HuH-7.5 (cell line): ENCODE measurements at places on chromosomes 12 and 14.

DNA sequence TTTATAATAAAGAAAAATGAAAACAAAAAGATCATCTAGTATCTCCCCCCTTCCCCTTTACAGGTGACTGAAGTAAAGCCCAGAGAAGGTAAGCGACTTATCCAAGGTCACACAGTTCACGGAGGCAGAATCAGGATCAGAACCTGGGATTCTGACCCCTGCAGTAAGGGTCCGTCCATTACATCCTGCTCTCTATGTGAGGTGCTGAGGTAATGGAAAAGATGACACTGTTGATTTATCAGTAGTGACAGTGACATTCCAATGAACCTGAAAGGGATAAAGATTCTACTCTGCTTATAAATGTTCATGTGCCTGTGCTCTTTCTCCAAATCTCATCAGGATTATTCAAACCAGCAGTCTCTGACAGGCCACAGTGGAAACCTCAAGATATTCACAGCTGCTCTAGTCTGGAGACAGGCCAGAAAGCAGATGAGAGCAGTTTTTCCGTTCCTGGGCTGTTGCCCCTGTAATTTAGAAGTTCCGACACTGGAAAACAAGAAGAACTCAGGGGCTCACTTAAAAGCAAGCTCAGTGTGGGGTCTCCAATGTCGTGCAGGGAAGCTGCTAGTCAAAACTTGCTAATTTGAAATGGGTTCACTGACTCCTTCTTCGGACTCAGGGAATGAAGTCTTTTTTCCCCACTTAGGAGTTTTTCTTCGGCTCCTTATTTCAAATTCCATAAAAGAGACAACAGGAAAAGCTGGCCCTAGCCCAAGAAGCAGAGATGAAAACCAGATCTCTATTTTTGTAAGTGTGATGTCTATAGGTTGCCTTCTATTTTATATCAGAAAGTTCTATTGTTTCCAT, 131.8 kb upstream of the EEA1 start:
- no peak for DNase-seq

GRCh38 chr12:104693493-104693892, 236.7 kb downstream of the CHST11 start:
- DNase-seq = no peak

- DNase-seq = no peak
Observed at GRCh38 chr12:8099235-8099634, 17.2 kb downstream of the NECAP1 start.

DNA sequence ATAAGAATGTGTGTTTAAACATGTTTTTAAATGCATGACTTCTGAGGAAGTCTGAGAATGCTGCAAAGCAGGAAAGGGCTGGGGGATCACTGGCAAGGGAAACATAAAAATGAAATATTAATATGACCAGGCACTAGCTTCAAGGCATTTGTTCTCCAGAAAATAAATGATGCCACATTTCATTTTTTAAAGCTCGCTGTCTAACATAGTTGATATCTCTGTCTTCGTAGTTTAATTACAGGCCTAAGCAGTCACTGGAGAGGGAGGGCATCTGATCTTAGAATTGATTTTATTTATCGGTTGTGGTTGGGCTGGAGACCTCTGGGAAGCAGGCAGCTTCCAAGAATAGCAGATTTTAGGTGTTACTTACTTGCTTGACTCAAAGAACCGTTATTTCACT, 87.5 kb downstream of the TBC1D30 start:
- DNase-seq = no peak

GRCh38 chr14:31947680-31948595, 129.2 kb upstream of the ARHGAP5 start:
- DNase-seq = no peak

DNA sequence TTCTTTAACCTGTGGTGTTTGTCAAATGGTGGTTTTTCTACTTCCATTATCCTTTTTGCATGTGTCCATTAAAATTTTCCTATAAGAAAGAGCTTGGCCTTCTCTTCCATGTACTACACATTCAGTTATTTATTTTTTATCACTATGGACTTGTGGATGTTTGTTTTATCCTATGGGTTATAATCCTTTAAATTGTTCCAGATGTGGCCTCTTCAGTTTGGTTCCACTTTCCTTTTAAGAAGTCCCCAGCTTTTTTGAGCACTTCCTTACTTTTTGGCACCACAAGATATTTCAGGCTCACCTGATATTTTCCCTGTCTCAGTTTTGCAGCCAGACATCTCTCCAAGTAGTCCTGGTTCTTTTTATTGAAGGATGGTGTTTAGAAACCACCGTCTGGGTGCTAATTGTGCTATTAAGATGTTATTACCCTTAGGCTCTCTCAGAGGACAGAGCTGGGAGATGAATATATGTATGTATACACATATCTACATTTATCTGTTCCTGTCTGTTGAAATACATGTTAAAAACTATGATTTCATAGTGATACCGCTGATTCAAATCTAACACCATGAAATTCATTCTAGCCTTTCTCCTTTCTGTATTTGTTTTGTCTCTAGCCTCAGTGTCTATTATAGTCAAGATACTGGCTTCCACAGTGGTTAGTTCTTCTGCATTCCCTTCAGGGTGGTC, 408.5 kb upstream of the RGS6 start:
- DNase-seq = no peak

GRCh38 chr14:56160088-56160487, 41.9 kb downstream of the PELI2 start:
- DNase-seq = no peak

DNA sequence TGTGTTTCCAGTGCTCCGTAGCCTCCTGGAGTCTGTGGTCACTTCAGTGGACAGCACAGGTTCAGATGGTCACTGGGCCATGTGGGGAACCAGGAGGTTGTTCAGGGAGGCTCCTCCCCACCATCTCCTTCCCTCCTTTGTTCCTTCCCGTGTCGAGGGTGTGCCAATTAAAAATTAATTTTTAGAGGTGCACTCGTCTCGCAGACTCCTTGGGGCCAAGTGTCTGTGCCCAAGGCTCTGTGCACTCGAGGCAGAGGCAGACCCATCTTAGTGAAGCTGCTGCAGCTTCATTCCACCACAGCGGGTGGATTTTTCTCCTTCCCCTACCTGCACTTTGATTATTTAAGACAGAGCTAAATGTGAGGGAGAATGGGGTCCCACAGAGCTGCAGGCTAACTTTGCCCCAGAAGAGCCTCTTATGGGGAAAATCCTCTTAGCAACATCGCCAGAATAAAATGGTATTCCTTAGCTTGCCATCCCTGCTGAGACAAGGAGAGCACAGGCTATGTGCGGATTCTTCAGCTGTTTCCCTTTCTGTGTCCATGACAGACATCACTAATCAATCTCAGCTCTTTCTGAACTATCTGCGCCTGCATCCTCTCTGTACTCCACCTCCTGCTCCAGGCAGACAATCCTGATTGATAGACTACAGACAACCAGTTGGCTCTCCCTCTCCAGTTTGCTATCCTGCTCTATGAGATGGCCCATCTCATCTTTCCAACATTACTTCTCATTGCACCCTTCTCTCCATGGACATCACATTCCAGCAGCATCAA, 159.5 kb downstream of the VRK1 start:
- DNase-seq = no peak

DNA sequence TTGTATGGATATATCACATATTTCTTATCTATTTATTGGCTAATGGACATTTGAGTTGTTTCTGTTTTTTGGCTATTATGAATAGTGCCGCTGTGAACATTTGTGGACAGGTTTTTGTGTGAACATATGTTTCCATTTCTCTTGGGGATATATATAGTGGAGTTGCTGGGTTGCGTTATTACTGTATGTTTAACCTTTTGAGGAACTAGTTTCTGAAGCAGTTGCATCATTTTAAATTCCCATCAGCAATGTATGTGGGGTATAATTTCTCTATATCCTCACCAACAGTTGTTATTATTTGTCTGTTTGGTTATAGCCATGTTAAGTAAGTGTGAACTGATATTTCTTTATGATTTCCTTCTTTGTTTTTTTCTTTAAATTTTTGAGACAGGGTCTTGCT, 10.7 kb downstream of the TCTN2 start:
- DNase-seq = no peak

DNA sequence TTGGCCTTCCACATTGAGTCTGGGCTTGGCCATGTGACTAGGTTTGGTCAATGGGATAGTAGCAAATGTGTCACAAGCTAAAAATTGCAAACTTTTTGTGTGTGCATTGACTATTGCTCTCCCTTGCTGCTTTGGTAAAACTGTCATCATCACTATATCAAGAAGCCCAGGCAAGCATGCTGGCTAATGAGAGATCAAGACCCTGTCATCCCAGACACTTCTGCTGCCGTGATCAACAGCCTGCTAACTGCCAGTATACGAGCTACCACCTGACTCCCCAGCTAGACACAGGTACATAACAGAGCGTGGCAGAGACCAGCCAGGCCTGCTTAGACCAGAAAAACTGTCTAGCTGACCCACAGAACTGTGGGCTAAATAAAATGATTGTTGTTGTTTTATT, 456.7 kb upstream of the DCN start:
- DNase-seq = no peak

- no peak for DNase-seq
Observed at GRCh38 chr12:104536841-104537240, 80.1 kb downstream of the CHST11 start.

- DNase-seq = no peak
Observed at GRCh38 chr14:64394977-64395633, 7.0 kb downstream of the MTHFD1 start.

GRCh38 chr12:11609045-11609444, 40.4 kb upstream of the ETV6 start:
- DNase-seq = no peak

DNA sequence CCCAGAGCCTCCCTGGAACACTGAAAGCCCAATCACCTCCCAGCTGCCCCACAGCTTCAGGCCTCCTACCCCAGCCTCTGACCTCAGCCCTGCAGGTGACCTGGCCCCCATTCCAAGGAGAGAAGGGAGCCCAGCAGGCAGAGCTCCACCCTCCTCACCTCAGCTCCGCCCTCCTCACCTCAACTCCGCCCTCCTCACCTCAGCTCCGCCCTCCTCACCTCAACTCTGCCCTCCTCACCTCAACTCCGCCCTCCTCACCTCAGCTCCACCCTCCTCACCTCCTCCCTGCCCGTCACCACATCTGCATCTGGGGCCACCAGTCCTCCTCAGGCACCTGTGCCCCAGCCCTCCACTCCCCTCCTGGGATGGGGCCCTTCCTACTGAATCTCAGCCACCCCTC, 112.2 kb upstream of the SFSWAP start:
- no peak for DNase-seq

DNA sequence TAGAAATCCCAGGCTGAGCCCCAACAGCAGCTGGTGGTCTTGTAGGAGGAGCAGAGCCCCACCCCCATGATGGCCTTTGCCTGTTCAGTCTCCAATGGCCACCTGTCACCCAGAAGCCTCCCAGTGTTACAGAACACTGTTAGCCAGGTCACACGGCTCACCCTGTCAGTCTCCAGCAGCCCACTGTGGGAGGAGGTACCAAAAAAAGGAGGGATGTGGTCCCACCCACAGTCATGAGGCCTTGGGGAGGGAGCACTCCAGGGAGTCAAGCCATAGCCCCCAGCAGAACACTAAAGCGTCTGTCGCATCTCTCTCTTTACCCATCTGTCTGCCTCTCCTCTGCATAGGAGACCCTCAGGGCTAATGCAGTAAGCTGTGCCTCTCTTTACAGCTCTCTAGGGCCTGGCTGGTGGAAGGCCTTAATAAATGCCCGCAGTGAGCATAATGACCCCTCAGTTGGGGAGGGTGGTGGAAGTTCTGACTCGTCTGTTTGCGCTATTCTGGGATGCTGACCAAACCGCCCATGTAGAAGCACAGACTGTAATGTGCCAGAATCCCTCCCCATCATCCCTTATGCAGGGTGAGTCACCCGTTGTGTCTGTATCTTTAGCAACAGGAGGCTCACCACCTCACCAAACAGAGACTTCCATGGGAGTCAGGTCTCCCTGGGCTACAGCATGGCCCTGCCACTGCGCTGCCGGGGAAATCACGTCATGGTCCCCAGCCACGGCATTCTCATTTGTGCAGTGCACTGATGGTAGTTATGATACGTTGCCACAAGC, 14.6 kb downstream of the C14orf132 start:
- no peak for DNase-seq

DNA sequence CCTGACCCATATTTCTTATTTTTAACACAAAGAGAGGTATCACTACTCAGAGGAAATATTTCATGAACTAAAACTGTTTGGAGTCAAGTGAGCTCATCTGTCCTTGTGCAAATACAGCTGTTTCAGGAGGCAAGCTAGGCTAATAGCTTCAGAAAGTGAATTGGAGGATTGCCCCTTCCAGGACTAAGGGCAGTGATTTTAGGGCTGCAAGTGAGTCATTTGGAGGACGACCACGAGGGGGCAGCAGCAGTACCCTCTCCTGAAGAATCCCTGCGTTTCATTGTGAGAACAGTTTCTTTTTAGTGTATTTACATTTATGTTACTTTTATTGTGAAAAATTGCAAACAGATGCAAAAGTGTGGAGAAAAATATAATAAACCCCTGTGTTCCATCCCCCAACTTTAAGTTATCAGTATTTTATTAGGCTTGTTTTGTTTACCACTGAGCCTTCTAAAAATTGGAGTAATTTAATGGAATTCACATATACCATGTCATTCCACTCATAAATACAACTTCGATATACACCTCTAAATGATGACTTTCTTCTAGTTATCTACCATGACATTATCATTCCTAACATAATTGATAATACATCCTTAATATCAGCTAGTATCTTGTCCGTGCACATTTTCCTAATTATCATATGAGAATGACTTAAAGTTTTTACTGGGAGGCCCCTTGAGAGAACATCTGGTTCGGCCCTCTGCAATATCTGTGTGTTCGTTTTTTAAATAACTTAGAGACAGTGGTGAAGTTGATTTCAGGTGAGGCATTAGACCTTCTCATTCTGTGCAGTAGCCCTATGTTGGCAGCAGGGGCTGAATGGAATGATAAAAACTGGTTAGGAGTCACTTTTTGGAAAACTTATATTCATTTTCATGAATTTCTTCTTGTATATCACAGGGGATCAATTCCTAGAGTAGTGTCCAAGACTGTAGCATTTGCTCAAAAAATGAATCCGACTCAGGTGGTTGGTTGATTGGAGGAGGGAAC, 13.7 kb downstream of the FOXJ2 start:
- DNase-seq = peak; percentile 69

- no peak for DNase-seq
Observed at GRCh38 chr14:70812124-70812818, 3.0 kb upstream of the MAP3K9 start.

- DNase-seq = peak; percentile 64
Observed at GRCh38 chr12:27969624-27970400, 2.7 kb downstream of the PTHLH start.

DNA sequence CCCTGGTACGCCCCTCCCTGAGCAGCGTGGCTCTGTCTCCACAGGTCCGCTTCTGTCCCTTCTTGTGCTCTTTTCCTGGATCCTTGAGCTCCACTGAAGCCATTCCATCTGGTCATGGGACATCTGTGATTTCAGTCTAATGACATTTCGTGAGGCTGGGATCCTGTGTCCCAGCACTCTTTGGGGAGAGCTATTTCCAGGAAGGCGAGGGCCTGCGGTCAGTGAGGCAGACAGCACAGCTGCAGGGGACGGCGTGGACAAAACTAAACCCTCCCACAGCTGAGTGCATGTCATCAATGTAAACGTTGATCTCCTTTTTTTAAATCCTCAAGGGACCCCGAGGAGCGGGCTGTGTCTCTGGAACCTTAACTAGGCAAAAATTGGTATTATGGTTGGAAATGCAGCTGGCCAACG, 127.7 kb downstream of the DACT1 start:
- no peak for DNase-seq

GRCh38 chr14:75831455-75831854, 150.3 kb downstream of the TGFB3 start:
- DNase-seq = no peak

GRCh38 chr12:29563071-29563470, 65.6 kb upstream of the OVCH1 start:
- DNase-seq = no peak

GRCh38 chr12:114384739-114385138, 21.2 kb downstream of the TBX5 start:
- no peak for DNase-seq
